ENCODE measurements at places on chromosomes 12 and 14.

- peaks cover 100% of the 10 kb centered on the region for H3K27me3 ChIP-seq
- peaks cover 11% of the 10 kb centered on the region for H3K4me1 ChIP-seq
- DNase-seq, result no peak
- H3K4me3 ChIP-seq, result no peak overlapping the region
- H3K27ac ChIP-seq, result no peak overlapping the region
These were observed 7.6 kb upstream of the HOXC4 start for GRCh38 chr12:54045868-54046521.

- H3K36me3 ChIP-seq, result no peaks in the 10 kb centered on the region
- DNase-seq, result no peak
- no peak overlapping the region for H3K4me3 ChIP-seq
- H3K27ac ChIP-seq, result no peak overlapping the region
These were observed 614.0 kb downstream of the ETNK1 start for GRCh38 chr12:23238957-23239356.

DNA sequence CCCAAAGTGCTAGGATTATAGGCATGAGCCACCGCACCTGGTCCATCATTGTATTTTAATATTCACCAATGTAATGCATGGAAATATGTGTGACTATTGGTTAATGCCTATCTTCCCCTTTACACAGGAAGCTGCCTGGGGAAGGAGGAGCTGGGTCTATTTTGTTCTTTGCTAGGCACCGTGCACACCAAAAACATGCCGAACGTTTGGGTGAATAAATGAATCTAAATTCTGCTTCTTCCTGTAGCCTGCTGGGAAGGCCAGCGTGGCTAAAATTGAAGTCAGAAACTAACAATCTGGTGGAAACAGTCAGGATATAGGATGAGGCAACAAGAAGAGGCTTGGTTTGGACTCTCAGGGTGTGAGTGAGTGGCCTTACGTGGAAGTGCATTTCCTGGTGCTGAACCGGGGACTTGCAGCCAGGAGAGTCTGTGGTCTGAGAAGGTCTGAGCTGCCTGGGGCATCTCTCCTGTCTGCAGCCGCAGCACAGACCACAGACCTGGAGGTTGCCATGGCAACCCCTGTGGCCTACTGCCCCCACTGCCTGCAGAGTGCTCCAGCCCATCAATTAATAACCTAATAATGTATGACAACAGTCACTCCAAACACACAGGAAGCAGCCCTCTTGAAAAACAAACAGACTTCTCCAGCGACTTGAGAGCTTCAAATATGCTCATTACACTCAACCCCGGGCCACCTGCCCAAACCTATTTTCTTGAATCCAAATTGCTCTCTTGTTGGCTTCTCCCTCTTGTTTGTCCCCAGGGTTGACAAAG is 5.5 kb upstream of the GPR68 start:
- peaks cover 5% of the 10 kb centered on the region for H3K27me3 ChIP-seq
- DNase-seq, result peak; percentile 46
- H3K4me1 ChIP-seq, result peaks cover 22% of the 10 kb centered on the region
- H3K27ac ChIP-seq, result peak overlapping the region; percentile 50

GRCh38 chr14:75960231-75960630 is 21.6 kb downstream of the TGFB3 start:
- no peak overlapping the region for H3K27ac ChIP-seq
- no peaks in the 10 kb centered on the region for H3K4me1 ChIP-seq
- no peaks in the 10 kb centered on the region for H3K27me3 ChIP-seq
- H3K4me3 ChIP-seq, result no peak overlapping the region

- no peak for DNase-seq
- H3K36me3 ChIP-seq, result no peaks in the 10 kb centered on the region
- no peak overlapping the region for H3K4me3 ChIP-seq
- H3K4me1 ChIP-seq, result peaks cover 5% of the 10 kb centered on the region
- no peaks in the 10 kb centered on the region for H3K27me3 ChIP-seq
These were observed 10.1 kb upstream of the CCDC197 start for GRCh38 chr14:93986955-93987354.
